ENCODE measurements at places on chromosomes 6 and 20.

GRCh38 chr20:44073011-44073674 lies 113.8 kb downstream of the JPH2 start:
- DNase-seq: no peak

GRCh38 chr6:3825851-3826581 lies 23.2 kb upstream of the FAM50B start:
- DNase-seq: no peak

- DNase-seq: no peak
Measured at GRCh38 chr6:80366051-80366450, 259.6 kb downstream of the BCKDHB start.

DNA sequence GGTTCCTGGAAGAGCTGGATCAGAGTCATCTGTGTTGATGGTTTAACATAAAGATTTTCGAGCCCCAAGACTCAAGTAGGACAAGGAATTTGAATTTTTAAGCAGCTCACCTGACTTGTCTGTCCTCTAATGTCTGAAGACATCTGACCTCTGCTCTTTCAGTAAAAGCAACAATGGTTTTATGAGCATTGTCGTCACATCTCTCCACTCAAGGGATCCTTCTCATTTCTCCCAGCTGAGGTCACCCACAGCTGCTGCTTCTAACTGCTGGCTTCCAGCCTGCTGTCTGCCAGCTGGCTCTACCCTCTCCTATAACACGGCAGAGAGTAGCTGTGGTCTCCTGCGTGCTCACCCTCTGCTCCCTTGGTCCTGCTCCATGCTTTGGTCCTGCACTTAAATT lies 24.7 kb upstream of the HDAC2 start:
- peak; percentile 90 for DNase-seq

- DNase-seq: no peak
Measured at GRCh38 chr20:49831022-49831769, 18.6 kb downstream of the SLC9A8 start.

GRCh38 chr6:103105686-103106085 lies 1712.2 kb downstream of the GRIK2 start:
- no peak for DNase-seq

DNA sequence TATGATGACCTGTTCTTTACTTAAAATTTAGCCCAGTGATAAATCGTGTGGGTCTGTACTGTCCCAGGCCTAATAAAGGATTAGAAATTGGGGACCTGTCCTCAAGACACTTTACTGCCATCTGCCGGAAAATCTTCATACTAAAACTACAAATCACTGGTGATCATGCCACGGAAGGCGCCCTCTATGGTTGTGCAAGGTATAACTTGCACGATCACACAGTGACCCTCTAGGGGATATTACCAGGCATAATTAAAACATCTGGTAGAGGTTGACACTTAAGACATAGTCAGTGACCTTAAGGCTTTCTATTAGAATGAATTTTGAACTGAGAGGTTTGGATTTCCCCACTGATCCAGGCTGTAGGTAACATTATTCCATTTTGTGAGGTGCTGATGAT lies 172.6 kb downstream of the BMP2 start:
- no peak for DNase-seq

- no peak for DNase-seq
Measured at GRCh38 chr6:158717341-158718330, 67.8 kb downstream of the SYTL3 start.

DNA sequence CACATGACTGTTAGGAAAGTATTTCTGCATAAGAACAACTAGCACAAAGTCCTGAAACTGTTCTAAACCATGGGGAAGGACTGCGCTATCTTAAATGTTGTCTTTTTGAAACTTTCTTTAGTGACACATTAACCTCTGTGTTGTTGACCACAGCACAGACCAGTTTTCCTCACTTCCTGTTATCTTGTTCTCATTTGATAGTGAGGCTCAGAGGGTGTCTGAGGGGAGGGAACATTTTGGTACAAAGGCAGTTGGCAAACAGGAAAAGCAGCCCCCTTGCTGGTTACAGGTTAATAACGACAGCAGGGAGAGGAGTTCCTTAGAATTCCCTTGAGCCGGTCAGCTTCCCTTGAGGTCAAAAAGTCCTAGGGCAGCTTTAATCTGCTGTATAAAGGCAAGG lies 143.5 kb upstream of the BMP2 start:
- DNase-seq: no peak

DNA sequence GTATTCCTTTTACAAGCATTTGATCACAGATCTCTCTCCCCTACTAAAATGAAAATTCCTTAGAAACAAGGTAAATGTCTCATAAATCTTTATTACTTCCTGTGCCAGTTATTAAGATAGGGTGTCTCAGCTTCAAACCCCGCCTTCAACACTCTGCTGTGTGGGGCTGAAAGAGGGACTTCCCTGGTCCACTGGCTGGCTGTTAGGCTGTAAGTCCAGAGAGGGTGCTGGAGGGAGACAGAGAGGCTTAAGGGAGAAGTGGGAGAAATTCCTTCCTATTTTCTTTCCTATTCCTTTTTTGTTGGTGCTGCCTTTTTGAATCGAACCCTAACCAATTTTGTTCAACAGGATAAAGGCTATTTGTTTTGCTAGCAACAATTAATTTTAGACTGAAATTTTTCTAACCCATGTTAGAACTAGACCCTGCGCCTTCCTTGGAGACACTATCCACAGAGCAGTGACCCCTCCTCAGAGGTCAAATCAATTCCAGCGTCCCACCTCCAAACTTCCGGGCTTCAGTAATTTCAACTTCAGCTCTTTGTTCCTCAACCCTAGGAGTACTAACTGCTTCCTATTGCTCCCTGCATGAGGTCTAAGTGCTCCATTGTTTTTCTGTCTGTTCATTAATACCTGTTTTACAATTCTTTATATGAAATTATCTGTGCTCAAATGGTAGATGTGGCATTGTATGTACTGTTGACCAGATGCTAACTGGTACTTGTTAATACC lies 207.5 kb upstream of the OPRM1 start:
- no peak for DNase-seq

DNA sequence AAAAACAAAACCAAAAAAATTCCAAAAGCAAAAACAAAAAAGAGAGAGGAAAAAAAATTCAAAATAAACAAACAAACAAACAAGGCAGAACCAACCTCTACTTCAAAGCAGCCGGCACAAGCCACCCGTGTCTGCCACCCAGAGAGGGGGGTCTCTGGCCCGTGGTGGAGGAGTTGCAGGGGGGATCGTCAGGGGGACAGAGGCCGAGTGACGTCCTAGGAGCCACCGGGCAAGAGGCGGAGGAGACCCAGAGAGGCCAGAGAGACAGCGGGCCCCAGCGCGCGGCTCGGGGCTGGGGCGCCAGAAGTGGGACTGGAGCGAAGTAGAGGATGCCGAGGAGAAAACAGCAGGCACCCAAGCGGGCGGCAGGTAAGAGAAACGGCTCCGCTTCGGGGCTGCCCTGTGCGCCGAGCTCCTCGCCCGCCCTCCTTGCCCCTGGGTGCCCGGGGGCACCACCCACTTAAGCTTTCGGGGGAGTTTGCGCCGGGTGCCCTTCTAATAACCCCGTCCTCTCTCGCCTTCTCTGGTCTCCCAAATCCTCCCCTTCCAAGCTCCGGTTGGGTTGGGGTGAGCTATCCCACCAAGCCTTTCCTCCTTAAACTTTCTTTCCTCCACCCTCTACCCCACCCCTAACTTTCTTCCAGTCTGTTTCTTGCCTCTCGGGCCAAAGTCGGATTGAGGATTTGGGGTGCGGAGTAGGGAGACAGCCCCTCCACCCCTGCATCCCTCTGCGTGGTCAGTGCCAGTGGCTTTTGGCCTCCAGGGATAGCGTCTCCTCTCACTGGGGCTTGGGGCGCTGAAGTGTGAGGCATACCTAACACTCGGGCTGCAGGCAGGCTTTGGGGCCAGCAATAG lies 1.0 kb downstream of the TSHZ2 start:
- no peak for DNase-seq

GRCh38 chr6:4023240-4023639 lies 55.7 kb downstream of the FAM217A start:
- DNase-seq: no peak

DNA sequence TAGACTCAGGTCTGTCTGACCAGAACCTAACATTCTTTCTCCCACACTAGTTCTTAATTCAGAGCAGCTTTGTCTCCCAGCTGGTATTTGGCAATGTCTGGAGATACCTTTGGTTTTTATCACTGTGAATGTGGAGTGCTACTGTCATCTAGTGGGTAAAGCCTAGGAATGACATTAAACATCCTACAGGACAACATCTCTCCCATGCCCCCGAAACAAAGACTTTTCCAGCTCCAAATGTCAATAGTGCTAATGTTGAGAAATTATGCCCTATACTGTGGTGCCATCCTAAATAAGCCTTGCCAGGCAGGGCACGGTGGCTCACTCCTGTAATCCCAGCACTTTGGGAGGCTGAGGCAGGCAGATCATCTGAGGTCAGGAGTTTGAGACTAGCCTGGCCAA lies 4.2 kb upstream of the TTPAL start:
- DNase-seq: no peak

GRCh38 chr6:89494131-89494793 lies 61.3 kb downstream of the ANKRD6 start:
- DNase-seq: no peak

DNA sequence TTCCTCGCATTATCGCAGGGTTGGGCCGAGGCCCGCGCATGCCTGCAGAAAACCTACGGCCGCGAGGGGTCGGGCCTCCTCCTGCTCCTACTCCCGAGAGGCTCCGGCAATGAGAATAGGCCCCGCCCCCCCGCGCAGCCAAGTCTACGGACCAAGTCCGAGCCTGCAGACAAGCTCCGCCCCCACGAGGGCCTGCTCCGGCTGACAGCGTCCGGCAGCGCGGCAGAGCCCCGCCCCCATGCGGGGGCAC lies 3.1 kb upstream of the GPSM3 start:
- DNase-seq: peak; percentile 99

GRCh38 chr6:151269321-151269995 lies 29.7 kb downstream of the AKAP12 start:
- no peak for DNase-seq

GRCh38 chr20:4153251-4153650 lies 137.9 kb upstream of the RNF24 start:
- DNase-seq: no peak

DNA sequence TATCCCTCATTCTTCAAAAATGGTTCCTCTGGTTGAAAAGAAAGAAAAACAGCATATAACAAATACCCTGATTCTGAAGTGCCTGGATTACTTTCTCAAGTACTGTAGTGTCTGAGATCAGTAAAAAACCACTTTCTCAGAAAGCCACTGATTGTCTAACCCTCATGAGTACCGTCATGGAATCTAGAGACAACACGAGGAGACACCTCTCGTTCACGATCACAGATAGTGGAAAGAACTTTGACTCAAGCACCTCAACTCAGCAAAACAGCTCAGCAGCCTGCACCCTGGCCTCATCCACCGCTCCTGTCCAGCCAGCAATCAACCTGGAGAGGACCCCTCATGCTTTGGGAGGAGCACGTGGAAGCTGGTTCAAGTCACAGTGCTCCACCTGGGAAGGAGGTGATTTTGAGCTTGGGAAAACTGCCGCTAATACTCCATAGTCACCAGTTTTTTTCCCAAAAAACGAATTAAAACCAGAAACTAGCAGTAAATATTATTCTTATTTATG lies 1.0 kb downstream of the SCML4 start:
- DNase-seq: no peak

- DNase-seq: no peak
Measured at GRCh38 chr20:46269372-46269771, 38.9 kb downstream of the CDH22 start.

GRCh38 chr6:52403627-52404026 lies 16.5 kb upstream of the EFHC1 start:
- peak; percentile 27 for DNase-seq

DNA sequence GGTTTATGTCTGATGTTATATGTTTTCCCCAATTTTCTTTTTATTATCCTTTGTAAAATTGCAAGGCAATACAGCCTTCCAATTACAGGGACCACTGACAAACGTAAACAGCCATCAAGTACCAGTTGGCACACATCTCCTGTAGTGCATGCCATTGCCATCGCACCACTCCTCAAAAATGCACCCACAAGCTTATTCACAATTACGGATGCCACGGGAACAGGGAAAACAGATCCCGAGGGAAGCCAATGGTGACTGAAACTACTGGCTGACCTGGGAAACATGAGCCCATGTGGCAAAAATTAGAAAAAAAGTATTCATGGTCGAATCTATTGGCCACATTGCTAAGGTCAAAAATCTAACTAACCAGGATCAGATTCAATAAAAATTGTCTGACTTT lies 395.2 kb downstream of the PAX1 start:
- no peak for DNase-seq

- no peak for DNase-seq
Measured at GRCh38 chr6:34813028-34813713, 21.3 kb downstream of the BLTP3A start.

GRCh38 chr6:20916086-20916485 lies 381.8 kb downstream of the CDKAL1 start:
- DNase-seq: no peak

GRCh38 chr20:63484651-63485403 lies 12.4 kb upstream of the KCNQ2 start:
- DNase-seq: no peak

All from DMS79 (cell line).